NCI-H446 (cell line): ENCODE measurements at places on chromosomes 1 and 21.

- DNase-seq: no peak
These were observed 4.4 kb downstream of the ST3GAL3 start for GRCh38 chr1:43711524-43712386.

GRCh38 chr1:241611063-241611462 is 29.1 kb downstream of the CHML start:
- DNase-seq: peak; percentile 30

- no peak for DNase-seq
These were observed 3.6 kb downstream of the BEND5 start for GRCh38 chr1:48773133-48773532.

- peak; percentile 91 for DNase-seq
These were observed 9.6 kb downstream of the NES start for GRCh38 chr1:156667610-156667967.
